Putamen (tissue), 1 donor: ENCODE measurements at places on chromosomes 3 and 15.

DNA sequence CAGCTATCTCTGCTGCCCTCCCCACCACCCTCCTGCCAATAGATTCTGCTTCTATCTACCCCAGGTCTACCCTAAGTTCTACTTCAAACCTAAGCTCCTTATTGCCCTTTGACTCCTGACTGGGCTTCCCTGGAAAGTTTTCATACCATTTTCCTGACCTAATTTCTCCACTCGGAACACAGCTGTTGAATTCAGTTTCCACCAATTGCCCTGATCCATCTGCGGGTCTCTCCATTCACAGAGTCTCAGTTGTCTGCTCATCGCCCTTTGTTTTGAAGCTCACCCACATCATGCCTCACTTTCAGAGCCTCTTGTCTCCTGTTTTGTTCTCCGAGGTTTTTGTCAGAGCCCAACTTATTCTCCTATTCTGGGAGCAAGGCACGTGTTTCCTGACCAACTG lies 56.8 kb upstream of the ABI3BP start:
- DNase-seq: no peak

DNA sequence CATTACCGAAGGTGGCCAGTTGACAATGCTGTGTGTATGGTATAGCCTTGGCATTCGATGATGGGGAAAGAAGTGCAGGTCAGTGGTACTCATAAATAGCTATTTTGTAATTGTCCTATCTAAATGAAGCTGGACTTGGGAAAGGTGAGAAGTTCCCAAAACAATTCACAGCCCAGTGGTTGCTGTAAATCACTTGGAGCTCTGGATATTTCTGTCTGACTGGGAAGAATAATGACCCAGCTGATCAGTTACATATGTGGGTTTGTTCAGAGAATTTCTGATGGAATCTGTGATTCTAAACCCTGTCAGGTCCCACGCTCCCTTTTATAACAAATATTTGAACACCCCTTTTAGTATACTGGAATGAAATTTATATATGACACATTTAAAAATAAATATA lies 133.9 kb upstream of the PFN2 start:
- no peak for DNase-seq

GRCh38 chr15:27124287-27124871 lies 153.4 kb downstream of the GABRG3 start:
- no peak for DNase-seq

GRCh38 chr3:88137836-88138235 lies 11.9 kb upstream of the C3orf38 start:
- no peak for DNase-seq

- peak; percentile 1 for DNase-seq
Observed at GRCh38 chr15:72939514-72940228, 112.6 kb upstream of the NEO1 start.

DNA sequence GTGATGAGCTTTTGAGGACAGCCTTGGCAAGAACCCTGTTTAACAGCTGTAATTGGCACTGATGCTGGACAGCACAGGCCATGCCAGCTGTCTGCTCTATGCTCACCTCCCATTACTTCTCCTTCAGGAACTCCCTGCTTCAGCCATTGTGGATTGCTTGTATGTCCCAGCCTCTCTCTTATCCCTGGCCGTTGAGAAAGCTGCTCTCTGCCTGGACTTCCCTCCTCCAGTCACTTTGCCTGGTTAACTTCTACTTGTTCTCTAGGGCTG lies 444.5 kb downstream of the EPHB1 start:
- no peak for DNase-seq

DNA sequence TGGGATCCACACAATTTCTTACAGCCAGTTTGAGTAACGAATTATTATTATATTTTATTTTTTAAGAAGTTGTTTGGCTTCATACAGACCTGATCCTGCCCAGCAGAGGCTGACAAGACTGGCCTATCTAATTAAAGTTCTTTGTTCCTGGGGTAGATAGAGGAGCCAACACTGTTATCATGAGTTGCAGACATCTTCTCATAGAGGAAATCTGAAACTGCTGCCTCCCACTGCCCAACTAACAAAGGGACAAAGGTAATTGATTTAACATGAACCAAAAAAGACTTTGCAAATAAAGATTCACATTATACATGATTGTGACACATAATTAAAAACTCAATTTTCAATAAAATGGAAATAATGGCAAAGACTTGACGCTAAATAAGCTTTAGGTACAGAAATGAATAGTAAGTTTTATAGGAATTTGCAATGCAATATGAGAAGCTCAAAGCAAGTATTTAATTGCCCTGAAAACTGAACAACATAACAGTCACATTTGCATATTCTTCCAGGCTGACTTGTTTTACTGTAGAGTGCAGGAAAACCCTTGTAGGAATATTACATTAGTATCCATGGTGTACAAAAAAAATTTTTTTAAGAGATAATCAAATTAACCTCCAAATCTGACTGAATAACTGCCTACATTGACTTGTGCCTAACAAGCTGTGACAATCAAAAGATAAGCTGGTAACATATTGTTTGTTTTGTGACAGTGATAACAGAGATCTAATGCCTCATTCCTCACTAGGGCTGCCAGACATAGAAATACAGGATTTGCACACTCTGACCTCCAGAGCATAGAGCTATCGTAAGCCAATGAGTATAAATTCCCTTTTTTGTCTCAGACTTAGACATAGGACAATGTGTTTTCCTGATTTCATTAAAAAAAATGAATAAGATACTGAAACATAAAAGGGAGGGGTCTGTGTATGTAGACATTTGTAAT lies 273.2 kb downstream of the MFSD1 start:
- DNase-seq: no peak

GRCh38 chr15:26023231-26023630 lies 160.1 kb upstream of the ATP10A start:
- DNase-seq: no peak

GRCh38 chr3:80000022-80000421 lies 232.2 kb upstream of the ROBO1 start:
- no peak for DNase-seq

DNA sequence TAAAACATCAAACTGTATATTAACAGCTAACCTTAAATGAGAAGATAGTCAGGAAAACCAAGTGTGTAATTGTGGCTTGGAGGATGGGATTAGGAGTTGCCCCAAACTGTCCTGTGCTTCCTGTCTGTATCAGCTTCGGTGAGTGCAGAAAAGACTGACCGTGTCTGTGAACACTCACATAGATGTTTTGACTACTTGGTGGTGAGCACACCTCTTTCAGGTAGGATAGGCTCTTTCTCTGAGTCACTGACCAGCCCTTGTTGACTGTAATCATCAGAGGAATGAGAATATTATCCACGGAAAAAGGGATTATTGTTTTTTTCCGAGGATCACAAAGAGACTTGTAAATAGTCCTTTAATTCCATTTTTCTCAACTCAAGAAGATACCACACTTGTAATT lies 51.5 kb downstream of the GMNC start:
- no peak for DNase-seq

GRCh38 chr3:29168696-29169095 lies 112.2 kb upstream of the RBMS3 start:
- no peak for DNase-seq

DNA sequence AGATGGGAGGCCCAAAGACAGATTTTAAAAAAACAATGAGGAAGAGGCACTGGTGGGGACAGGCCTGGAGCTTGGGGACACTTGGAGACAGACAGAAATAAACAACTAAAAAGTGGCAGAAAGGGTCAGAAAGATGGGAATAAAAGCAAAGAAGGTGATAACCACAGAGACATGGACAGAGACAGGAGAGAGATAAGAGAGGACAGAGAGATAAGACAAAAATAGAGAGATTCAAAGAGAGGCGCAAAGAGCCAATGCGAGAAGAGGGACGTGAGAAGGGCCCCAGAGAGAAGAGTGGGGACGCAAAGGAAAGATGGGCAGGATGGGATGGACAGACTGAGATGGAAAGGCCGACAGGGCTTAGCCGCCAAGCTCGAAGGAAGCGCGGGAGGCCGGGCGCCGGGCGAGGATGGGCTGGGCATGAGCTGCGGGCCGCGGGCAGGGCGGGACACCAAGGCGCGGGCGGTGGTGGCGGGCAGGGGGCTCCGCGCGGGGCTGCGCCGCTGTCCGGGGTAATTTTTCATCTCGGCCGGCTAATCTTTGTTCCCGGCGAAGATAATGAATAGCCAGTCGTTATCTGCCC lies 3.1 kb upstream of the GATA2 start:
- DNase-seq: no peak

- DNase-seq: no peak
Observed at GRCh38 chr3:16888785-16889607, 4.2 kb downstream of the PLCL2 start.

DNA sequence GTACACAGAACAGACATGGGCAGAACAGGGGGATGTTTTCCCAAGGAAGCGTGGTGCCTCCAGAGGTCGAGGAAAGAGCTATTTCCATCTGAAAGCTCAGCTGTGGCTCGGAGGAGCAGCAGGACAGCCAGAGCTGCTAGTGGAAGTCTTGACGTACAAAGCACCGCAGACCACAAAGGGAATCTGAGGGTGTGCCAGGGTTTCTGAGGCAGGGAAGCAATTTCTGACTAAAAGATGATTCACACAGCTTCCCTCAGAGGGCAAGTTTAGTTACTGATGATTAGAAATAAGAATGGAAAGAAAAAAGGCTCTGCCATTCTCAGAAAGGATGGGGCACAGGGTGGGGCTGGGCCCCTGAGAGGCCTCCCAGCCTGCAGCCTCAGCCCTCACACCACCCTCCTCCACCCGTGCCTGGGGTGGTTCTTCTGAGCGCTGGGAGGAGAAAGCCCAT lies 45.8 kb upstream of the SEC13 start:
- no peak for DNase-seq

GRCh38 chr15:24848050-24848449 lies 106.7 kb upstream of the SNRPN start:
- peak; percentile 36 for DNase-seq

DNA sequence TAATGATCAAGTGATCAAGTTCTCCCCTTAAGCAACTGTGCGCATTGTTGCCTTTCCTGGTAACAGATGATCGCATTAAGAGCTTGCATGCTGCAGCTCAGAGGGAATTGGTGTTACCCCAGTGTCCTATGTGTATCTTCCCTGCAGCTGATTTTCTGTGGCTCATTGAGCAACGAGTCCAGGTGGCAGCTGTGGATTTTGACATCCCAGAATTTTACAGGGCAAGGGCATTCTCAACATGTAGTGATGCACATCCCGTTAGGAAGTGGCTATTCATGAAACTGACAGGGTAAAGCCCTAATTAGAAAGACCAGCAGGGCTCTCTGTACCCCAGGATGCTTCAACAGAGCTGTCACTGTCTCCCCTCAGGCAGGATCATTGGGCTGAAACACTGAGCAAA lies 232.8 kb downstream of the AGBL1 start:
- no peak for DNase-seq

GRCh38 chr3:100354850-100355249 lies 20.3 kb downstream of the NIT2 start:
- no peak for DNase-seq

- no peak for DNase-seq
Observed at GRCh38 chr15:63037976-63038720, 4.4 kb upstream of the TPM1 start.
